ENCODE measurements at places on chromosomes 3 and 15. TPM values are rescaled to one million over a fixed set of nuclear protein-coding genes. Genes with fewer than 3 reads are reported as not detected.

- no peak for DNase-seq
- H3K4me1 ChIP-seq = no peaks in the 10 kb centered on the region
- no peaks in the 10 kb centered on the region for H3K27me3 ChIP-seq
- H3K4me3 ChIP-seq = no peak overlapping the region
- no peak overlapping the region for H3K27ac ChIP-seq
These were observed 243.6 kb upstream of the SLITRK3 start for GRCh38 chr3:165439765-165440164.

DNA sequence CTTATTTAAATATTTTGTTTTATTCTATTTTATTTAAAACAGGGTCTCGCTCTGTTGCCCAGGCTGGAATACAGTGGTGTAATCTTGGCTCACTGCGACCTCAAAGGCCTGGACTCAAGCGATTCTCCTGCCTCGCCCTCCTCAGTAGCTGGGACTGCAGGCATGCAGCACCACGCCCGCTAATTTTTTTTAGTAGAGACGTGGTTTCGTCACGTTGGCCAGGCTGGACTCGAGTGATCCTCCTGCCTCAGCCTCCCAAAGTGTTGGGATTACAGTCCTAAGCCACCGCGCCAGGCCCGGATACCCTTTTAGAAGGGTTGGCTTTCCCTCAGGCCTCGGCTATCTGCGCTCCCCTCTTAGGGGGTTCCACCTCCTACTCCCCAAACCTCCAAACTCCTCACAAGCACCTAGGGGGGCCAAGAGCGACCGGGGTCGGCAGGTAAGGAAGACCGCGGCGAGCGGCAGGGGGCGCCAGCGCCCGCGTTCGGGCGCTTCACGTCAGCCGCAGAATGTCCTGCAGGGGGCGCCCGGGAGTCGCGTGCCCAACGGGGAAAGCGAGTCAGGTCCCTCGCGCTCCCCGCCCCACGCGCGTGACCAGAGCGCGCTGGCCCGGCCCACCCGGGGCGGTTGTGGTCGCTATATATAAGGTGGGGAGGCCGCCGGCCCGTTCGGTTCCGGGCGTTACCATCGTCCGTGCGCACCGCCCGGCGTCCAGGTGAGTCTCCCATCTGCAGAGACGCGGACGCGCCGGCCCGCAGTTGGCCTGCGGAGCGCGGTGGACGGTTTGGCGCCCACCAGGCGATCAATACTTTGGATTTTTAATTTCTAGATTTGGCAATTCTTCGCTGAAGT, 51.8 kb upstream of the GATM start:
- no peak overlapping the region for H3K27ac ChIP-seq
- peak; percentile 85 for DNase-seq
- peak overlapping the region; percentile 44 for H3K4me3 ChIP-seq
- peaks cover 6% of the 10 kb centered on the region for H3K4me1 ChIP-seq
- H3K36me3 ChIP-seq = no peaks in the 10 kb centered on the region
- no peaks in the 10 kb centered on the region for H3K27me3 ChIP-seq

DNA sequence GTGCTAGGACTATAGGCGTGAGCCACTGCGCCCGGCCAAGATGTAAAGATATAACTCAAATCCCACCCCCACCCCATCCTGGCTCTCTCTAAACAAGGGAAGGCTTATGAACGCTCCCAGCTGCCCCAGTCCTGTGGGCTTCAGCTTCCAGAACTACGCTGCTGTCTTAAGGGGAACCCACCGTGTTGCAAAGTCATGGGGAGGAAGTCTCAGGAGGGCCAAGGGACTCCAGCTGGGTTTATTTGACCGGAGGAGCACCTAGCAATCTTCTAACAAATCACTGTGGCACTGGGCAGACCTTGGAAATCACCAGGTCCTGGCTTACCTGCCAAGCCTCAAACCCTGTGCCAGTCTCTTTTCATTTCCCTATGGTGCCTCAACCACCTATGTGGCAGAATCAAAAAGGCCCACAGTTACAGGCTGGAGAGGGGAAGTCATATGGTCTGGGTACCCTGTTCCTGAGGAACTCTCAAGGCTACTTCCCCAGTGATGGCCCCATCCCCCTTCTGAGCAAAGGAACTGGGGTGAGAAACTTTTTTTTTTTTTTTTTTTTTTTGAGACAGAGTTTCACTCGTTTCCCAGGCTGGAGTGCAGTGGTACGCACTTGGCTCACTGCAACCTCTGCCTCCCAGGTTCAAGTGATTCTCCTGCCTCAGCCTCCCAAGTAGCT, 83.4 kb downstream of the RBPMS2 start:
- peak overlapping the region; percentile 38 for H3K27ac ChIP-seq
- no peak overlapping the region for H3K4me3 ChIP-seq
- no peaks in the 10 kb centered on the region for H3K27me3 ChIP-seq
- peaks cover 50% of the 10 kb centered on the region for H3K36me3 ChIP-seq
- peaks cover 74% of the 10 kb centered on the region for H3K4me1 ChIP-seq
- DNase-seq = no peak

DNA sequence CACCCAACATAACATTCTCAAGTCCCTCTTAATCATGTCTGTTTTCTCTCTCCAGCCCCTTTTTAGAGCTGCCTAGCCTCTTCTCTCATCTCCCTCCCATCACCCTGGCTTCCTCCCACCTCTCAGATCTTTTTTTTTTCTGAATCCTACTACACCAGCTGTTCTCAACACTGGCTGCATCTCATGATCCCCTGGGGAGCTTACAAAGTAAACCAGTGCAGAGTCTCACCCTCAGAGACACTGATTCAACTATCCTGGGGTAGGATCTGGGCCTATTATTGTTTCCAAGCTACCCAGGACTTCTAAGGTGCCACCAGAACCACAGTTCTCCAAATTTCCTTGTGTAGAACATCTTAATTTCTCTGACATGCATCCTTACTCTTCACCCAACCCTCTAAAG, 50.3 kb upstream of the ACAN start:
- DNase-seq = no peak
- no peaks in the 10 kb centered on the region for H3K4me1 ChIP-seq
- no peak overlapping the region for H3K4me3 ChIP-seq
- H3K27me3 ChIP-seq = no peaks in the 10 kb centered on the region
- no peak overlapping the region for H3K27ac ChIP-seq
- H3K36me3 ChIP-seq = no peaks in the 10 kb centered on the region

- peaks cover 3% of the 10 kb centered on the region for H3K36me3 ChIP-seq
- peaks cover 2% of the 10 kb centered on the region for H3K4me1 ChIP-seq
- no peak for DNase-seq
- no peak overlapping the region for H3K27ac ChIP-seq
- H3K4me3 ChIP-seq = no peak overlapping the region
These were observed 42.4 kb downstream of the GABPB1 start for GRCh38 chr15:50312636-50313035.

DNA sequence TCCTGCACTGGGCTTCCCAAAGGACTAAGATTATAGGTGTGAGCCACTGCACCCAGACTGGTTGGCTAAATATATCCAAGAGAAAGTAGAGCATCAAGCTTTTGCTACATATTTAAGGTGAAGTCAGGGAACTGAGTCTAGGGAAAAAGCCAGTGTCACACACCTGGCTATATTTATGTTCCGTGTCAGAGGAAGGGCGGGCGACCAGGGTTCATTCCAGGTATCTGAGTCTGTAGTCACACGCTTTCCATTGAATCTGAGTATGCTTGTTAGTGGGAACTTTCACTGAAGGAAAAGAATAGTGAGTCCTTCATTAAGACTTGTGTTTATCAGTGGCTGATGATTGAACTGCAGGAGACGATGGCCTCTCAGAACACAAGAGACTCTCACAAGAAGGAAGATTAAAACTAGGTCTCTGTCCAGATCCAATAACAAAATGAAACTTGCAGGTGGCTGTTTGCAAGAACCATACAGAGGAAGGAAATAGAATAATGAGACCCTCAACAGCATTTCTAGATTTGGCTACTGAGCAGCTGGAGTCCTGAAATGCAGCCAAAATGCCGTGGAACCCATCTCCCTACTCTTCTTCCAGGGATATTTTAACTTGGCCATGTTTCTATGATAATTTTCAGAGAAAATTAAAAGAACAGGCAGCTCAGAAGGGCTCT, 276.3 kb downstream of the THSD4 start:
- no peak for DNase-seq
- no peaks in the 10 kb centered on the region for H3K36me3 ChIP-seq
- H3K27me3 ChIP-seq = no peaks in the 10 kb centered on the region
- H3K4me3 ChIP-seq = no peak overlapping the region
- H3K4me1 ChIP-seq = no peaks in the 10 kb centered on the region
- no peak overlapping the region for H3K27ac ChIP-seq

- H3K36me3 ChIP-seq = no peaks in the 10 kb centered on the region
- peaks cover 6% of the 10 kb centered on the region for H3K4me1 ChIP-seq
- no peak overlapping the region for H3K27ac ChIP-seq
- H3K4me3 ChIP-seq = no peak overlapping the region
- no peak for DNase-seq
- no peaks in the 10 kb centered on the region for H3K27me3 ChIP-seq
These were observed 33.8 kb upstream of the GYG1 start for GRCh38 chr3:148957586-148957985.

GRCh38 chr3:143786219-143787191, 61.8 kb downstream of the SLC9A9 start:
- H3K4me3 ChIP-seq = peak overlapping the region; percentile 0
- peaks cover 12% of the 10 kb centered on the region for H3K4me1 ChIP-seq
- DNase-seq = no peak
- no peaks in the 10 kb centered on the region for H3K36me3 ChIP-seq
- H3K27ac ChIP-seq = no peak overlapping the region

- H3K4me3 ChIP-seq = no peak overlapping the region
- no peaks in the 10 kb centered on the region for H3K36me3 ChIP-seq
- H3K27me3 ChIP-seq = no peaks in the 10 kb centered on the region
These were observed 78.4 kb upstream of the PRR23E start for GRCh38 chr3:127114337-127115070.

- no peaks in the 10 kb centered on the region for H3K36me3 ChIP-seq
- H3K4me1 ChIP-seq = peaks cover 20% of the 10 kb centered on the region
- no peak overlapping the region for H3K27ac ChIP-seq
- no peak for DNase-seq
- no peak overlapping the region for H3K4me3 ChIP-seq
- H3K27me3 ChIP-seq = no peaks in the 10 kb centered on the region
These were observed 241.7 kb upstream of the P2RY1 start for GRCh38 chr3:152593242-152593641.

GRCh38 chr3:128698211-128699047, 27.6 kb upstream of the RAB7A start:
- no peaks in the 10 kb centered on the region for H3K36me3 ChIP-seq
- DNase-seq = peak; percentile 70
- H3K4me1 ChIP-seq = peaks cover 4% of the 10 kb centered on the region
- H3K27me3 ChIP-seq = no peaks in the 10 kb centered on the region

DNA sequence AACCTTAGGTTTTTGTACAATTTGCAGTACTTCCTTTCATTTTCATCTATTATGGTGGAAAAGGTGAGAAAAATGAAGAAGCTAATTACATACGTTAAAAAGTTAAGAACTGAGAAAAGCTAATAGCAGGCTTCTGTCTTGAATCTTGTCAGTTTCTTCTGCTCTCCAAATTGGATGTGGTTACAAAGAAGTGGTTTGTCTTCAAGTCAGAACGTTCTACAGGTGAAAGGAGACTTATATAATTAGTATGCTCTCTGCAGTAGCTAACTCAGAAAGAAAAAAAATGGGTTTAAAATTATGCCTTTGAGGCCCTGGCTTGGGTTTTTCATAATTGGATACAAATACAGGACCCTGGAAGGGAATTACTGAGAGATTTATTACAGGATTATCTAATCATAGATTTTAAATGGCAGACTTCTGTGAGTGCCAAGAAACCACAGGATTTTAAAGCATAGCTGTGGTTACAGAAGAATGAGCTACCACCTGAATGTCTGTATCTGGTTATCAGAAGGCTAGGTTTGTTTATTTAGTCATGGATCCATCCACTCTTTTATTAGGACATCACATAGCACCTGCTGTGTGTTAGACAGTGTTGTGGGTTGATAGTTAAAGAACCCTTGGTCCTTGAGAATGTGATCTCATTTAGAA, 528.1 kb upstream of the MCTP2 start:
- DNase-seq = no peak
- H3K4me1 ChIP-seq = peaks cover 4% of the 10 kb centered on the region
- no peak overlapping the region for H3K4me3 ChIP-seq
- H3K27me3 ChIP-seq = no peaks in the 10 kb centered on the region

DNA sequence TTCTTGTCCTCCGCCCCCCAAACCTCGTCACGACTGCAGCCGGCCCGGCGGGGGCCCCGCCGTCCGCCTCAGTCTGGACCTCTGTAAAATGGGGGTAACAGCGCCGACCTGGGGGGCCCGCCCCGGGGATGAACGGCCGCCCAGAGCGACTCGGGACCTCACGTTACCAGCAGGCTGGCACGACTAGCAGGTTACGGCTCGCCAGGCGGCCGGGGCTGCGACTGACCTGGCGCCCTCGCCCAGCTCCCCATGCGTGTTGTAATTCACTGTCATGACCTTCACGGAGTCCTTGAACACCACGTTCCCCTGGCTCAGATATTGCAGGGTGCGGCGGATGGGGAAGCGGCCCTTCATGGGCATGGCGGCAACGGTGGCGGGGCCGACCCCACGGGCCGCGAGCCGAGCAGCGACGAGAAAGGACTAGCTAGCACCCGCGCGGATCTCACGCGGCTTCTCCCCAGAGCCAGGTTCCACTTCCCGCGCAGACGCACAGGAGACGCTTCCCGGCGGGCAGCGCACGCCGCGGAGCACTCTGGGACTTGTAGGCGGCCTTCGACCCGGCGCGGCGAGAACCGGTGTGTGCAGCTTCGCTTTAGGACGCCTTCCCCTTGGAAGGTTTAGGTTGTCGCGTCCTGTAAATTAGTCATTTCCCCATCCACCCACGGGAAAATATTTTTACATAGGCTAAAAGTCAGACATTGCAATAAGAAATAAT, at the start of gene MRPS25:
Gene MRPS25 (minus strand): TSS at position 481 of the 715 bp plus-strand sequence. CDS start 121 bp downstream, at position 360.
- peak within 1 kb of the TSS; percentile 81 for H3K27ac ChIP-seq
- H3K27me3 ChIP-seq = no peaks in the 10 kb centered on the region
- DNase-seq = peak; percentile 94
- peaks cover under 1% of the 10 kb centered on the region for H3K36me3 ChIP-seq
- peak within 1 kb of the TSS; percentile 94 for H3K4me3 ChIP-seq

DNA sequence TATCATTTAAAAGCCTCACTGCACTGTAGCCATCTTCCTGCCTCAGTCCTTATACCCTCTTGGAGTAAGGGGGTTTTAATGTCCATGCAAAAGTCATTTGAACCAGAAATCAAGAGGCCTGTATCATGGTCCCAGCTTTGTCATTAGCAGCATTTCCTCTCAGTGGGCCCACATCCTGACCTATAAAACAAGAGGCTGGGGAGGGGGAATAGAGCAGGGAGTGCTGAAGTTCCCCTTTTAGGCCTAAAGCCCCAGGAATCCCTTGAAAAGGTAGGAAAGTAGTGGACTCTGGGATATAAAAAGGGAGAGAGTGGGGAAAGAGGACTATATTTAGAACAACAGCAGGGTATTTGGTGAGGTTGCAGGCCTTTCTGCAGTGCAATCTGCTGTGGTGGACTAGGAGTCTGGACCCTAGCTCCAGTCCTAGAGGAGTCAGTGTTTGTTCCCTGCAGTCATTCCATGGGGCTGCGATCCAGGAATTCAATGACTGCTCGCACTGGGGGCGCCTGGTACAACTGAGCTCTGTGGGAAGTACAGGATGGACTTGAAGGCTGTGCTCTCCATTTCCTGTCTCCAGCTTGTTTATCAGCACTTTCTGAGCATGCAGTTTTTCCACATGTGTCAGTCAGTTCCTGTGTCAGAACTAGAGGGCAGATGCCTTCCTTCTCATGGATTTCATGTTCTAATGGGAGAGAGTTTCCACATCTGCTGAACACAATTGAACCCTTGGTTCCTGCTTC, 46.8 kb downstream of the PDHB start:
- no peak for DNase-seq
- H3K27ac ChIP-seq = peak overlapping the region; percentile 55
- no peak overlapping the region for H3K4me3 ChIP-seq

The KLHDC8B gene
- 63.6 TPM for total RNA-seq

The GOLGA8Q gene
- total RNA-seq = not detected

The ARRDC4 gene
- total RNA-seq = 66.9 TPM

The ANKRD63 gene
- total RNA-seq = not detected

The GP5 gene
- total RNA-seq = not detected

The PIGZ gene
- 11.0 TPM for total RNA-seq

The ZNF660 gene
- 1.0 TPM for total RNA-seq

The CTXN2 gene
- total RNA-seq = not detected

The ITIH1 gene
- not detected for total RNA-seq

Data from suprapubic skin (tissue), 4 donors.